Effector CD4-positive, alpha-beta T cell (primary cell): ENCODE measurements at places on chromosomes 7 and 10.

DNA sequence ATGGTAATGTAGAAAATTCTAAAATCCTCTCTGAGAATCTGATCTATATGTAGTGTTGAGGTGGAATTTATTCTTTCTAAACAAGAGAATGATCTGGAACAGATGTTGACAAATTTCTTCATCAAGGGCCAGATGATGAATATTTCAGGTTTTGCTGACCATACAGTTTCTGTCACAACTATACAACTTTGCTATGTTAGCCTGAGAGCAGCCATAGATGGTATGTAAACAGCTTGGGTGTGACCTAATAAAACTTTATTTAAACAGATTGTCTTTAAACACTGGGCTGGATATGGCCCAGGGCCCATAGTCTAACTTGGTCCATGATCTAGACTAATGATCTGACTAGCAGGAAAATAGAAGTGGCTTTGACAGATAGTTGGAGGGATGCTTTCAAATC lies 213.6 kb upstream of the CELF2 start:
- DNase-seq: no peak

GRCh38 chr10:14700546-14700945 lies 74.2 kb downstream of the FAM107B start:
- no peak for DNase-seq

GRCh38 chr10:60235001-60235400 lies 154.7 kb downstream of the ANK3 start:
- DNase-seq: no peak

- DNase-seq: no peak
Observed at GRCh38 chr7:133025056-133025455, 56.8 kb downstream of the CHCHD3 start.

- no peak for DNase-seq
Observed at GRCh38 chr7:12004581-12004980, 172.6 kb upstream of the THSD7A start.
